Smooth muscle cell of bladder (primary cell): ENCODE measurements at places on chromosomes 5 and 9. TPM values are rescaled to one million over a fixed set of nuclear protein-coding genes. Genes with fewer than 3 reads are reported as not detected.

The BARHL1 gene
- not detected in 2 replicates for total RNA-seq

The TAF11L5 gene
- not detected in 2 replicates for total RNA-seq

The TMEM252 gene
- total RNA-seq: not detected in 2 replicates

The SIT1 gene
- not detected in 2 replicates for total RNA-seq

The CER1 gene
- total RNA-seq: not detected in 2 replicates

The NSG2 gene
- total RNA-seq: not detected in 2 replicates

The EMB gene
- 2.1 and 2.3 TPM in 2 replicates for total RNA-seq

The TMEM141 gene
- 57.2 and 57.3 TPM in 2 replicates for total RNA-seq

The KLHL3 gene
- 1.4 and 3.1 TPM in 2 replicates for total RNA-seq

The RFK gene
- 14.1 and 14.4 TPM in 2 replicates for total RNA-seq

The PCDHGA12 gene
- 9.1 and 11.7 TPM in 2 replicates for total RNA-seq

The OR13D1 gene
- total RNA-seq: not detected in 2 replicates

The FAM151B gene
- 7.9 and 8.0 TPM in 2 replicates for total RNA-seq

The KCNN2 gene
- 0.43 and 0.55 TPM in 2 replicates for total RNA-seq

The ANKS6 gene
- total RNA-seq: 11.2 and 13.7 TPM in 2 replicates

The CARTPT gene
- total RNA-seq: not detected in 2 replicates

The MEIKIN gene
- total RNA-seq: not detected in 2 replicates

The CLIC3 gene
- 5.0 and 7.8 TPM in 2 replicates for total RNA-seq

The TXNDC8 gene
- not detected in 2 replicates for total RNA-seq

The CAST gene
- 127 and 136 TPM in 2 replicates for total RNA-seq

The TOMM5 gene
- 125 and 136 TPM in 2 replicates for total RNA-seq

The GPR150 gene
- total RNA-seq: 0.28 TPM in 2 replicates

The STKLD1 gene
- 0.55 and 0.57 TPM in 2 replicates for total RNA-seq

The FAM221B gene
- total RNA-seq: not detected in 2 replicates

The MARCOL gene
- 4.0 and 8.3 TPM in 2 replicates for total RNA-seq

The GOLM1 gene
- 56.9 and 81.4 TPM in 2 replicates for total RNA-seq

The TMEM174 gene
- total RNA-seq: not detected in 2 replicates

The PCDHGA4 gene
- 3.3 and 4.5 TPM in 2 replicates for total RNA-seq

The SNCAIP gene
- 14.2 and 19.4 TPM in 2 replicates for total RNA-seq

The PCDHB14 gene
- 0.46 and 0.85 TPM in 2 replicates for total RNA-seq

The LHX2 gene
- not detected in 2 replicates for total RNA-seq

The SPATA31E1 gene
- not detected in 2 replicates for total RNA-seq

The SH3PXD2B gene
- 23.0 and 27.2 TPM in 2 replicates for total RNA-seq

The STC2 gene
- 484 and 582 TPM in 2 replicates for total RNA-seq

The HRH2 gene
- total RNA-seq: not detected in 2 replicates

The PCDHA8 gene
- total RNA-seq: under 0.01 and 0.09 TPM in 2 replicates

The GPR151 gene
- total RNA-seq: not detected in 2 replicates

The NPR3 gene
- 144 and 422 TPM in 2 replicates for total RNA-seq

The SPRY4 gene
- total RNA-seq: 2.7 and 4.3 TPM in 2 replicates

The LIX1 gene
- total RNA-seq: under 0.01 TPM in 1 of 2 replicates, not detected in the other

The HRCT1 gene
- 0.14 and 0.28 TPM in 2 replicates for total RNA-seq

The RNF183 gene
- not detected in 2 replicates for total RNA-seq

The PCDHA4 gene
- 0.14 and 0.37 TPM in 2 replicates for total RNA-seq

The ITK gene
- total RNA-seq: under 0.01 TPM in 2 replicates

The DPYSL3 gene
- total RNA-seq: 106 and 119 TPM in 2 replicates

The ANXA6 gene
- 482 and 529 TPM in 2 replicates for total RNA-seq

The DYNC2I2 gene
- 23.5 and 25.1 TPM in 2 replicates for total RNA-seq

The MARCHF11 gene
- total RNA-seq: not detected in 2 replicates

The CD180 gene
- 0.14 TPM in 1 of 2 replicates, not detected in the other for total RNA-seq

The ARHGEF39 gene
- 0.09 and 0.28 TPM in 2 replicates for total RNA-seq

The DOK3 gene
- total RNA-seq: 1.7 and 2.3 TPM in 2 replicates

The ECM2 gene
- total RNA-seq: 4.3 and 5.0 TPM in 2 replicates

The SLC23A1 gene
- total RNA-seq: under 0.01 TPM in 1 of 2 replicates, not detected in the other

The CXCL14 gene
- total RNA-seq: 0.14 and 0.37 TPM in 2 replicates

The TRAF1 gene
- total RNA-seq: 2.3 TPM in 2 replicates
